Activated CD8-positive, alpha-beta memory T cell treated with anti-CD3 and anti-CD28 coated beads for 48 hours (primary cell): ENCODE measurements at places on chromosomes 5 and 9.

DNA sequence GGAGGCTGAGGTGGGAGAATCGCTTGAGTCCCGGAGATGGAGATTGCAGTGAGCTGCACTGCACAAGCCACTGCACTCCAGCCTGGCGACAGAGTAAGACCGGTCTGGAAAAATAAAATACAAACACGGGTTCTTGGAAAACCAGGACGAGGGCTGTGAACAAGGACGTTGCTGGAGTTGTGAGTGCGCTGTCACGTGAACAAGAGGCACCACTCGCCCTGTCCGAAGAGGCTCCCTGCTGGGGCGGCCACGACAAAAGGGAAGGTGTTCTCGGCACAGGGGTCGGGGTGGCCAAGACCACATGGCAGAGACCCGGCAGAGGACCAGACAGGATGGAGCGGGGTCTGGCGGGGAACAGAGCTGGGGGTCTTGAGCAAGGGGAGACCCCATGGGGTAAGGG is 30.6 kb upstream of the UBAC1 start:
- DNase-seq: no peak

DNA sequence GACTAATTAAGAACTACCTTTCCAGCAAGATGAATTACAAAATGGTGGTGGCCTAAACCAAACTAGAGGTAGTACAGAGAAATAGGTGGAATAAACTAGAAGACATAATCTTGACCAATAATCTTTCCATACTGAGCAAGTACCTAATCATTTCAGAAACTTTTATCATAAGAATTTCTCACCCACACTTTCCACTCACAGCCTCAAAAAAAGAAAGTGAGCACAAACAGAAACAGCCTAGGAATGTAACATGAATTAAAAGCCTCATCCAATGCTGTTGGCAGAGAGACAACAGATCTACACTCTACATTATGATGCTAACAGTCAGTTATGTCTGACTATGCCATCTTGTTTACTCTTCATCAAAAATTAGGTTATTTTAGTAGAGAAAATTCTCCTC is 1.3 kb downstream of the RNF38 start:
- DNase-seq: no peak

- no peak for DNase-seq
Measured at GRCh38 chr5:156186760-156187159, 140.2 kb upstream of the SGCD start.

DNA sequence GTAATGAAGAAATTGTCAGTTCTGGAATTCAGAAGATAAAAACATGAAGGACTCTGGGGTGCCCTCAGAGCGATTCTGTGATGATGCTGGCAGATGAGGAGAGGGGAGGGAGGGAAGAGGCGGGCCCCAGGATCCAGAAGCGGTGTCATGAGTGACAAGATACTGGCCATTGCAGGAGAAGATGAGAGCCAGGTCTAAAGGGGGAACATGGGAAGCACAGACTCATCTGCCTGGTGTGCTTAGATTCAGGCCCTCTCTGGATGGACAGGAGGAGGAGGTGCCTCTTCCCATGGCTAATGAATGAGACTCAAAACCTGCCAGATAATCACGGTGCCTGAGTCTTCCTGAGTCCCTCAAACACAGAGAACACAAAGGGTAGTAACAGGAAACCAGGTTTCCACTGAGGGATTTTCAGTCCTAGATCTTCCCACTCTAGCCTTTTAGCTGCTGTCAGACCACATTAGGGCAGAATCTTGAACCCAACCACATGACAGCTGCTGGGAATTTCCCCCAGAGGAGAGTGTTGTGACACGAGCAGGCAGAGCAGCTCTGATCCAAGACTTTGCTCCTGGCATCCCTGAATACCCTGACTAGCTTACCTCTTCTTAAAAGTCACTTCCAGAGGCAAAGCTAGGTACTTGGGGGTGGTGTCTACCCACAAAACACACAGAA is 28.2 kb upstream of the HSPA9 start:
- DNase-seq: no peak
